Activated naive CD8-positive, alpha-beta T cell treated with anti-CD3 and anti-CD28 coated beads, Interleukin-2, amount 50 U/mL, for 16 hours (primary cell): ENCODE measurements at places on chromosomes 11 and 22.
A peak's percentile ranks its signal among the peaks of the same experiment; 100 is the strongest.

DNA sequence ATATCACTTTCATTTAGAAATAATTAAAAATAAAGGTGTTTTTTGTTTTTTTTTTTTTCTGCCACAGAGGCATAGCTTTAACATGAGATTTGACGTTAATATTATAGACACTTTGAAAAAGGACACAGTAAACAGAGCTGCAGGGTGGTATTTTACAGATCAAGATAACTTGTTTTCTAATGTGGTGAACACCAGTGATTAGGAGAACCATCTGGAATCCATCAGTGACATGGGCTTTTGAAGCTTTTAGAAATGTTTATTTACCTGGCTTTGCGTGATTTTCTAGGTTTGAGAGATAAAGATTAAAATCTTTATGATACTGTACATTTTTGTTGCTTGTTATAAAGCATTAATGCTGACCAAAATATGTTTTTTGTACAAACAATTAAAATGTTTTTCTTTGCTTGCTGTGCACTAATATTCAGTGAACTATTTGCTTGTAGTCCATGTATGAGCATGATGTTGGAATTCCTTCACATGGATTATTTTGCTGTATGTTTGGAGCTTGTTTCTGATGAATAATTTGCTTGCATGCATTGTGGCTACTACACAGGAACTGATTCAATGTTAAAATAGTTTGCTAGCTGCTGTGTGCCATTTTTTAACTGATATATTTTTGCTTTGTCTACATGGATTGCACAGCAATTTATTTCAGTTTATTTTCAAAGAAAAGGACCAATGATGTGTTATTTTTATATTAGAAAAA, 352.1 kb upstream of the NARS2 start:
- DNase-seq: no peak

DNA sequence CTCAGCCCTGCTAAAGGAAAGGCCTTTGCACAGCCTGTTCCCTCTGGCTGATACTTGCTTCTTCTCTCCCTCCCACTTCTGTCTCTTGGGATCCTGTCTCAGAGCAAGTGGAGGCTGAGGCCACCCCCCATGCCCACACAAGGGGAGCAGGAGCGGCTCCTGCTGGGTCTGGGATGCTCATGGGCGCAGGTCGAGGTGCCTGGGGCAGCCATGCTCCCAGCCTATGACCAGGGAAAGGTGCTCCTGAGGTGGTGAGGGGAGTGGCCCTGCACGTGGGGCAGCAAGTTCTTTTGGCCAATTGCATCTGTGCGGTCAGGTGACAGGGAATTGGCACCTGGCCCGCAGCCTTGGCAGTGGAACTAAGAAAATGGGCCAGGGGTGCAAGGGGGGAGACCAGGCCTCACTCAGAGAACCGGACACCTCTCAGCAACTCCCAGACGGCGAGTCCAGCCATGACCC, 1.5 kb downstream of the MAPK11 start:
- DNase-seq: no peak

DNA sequence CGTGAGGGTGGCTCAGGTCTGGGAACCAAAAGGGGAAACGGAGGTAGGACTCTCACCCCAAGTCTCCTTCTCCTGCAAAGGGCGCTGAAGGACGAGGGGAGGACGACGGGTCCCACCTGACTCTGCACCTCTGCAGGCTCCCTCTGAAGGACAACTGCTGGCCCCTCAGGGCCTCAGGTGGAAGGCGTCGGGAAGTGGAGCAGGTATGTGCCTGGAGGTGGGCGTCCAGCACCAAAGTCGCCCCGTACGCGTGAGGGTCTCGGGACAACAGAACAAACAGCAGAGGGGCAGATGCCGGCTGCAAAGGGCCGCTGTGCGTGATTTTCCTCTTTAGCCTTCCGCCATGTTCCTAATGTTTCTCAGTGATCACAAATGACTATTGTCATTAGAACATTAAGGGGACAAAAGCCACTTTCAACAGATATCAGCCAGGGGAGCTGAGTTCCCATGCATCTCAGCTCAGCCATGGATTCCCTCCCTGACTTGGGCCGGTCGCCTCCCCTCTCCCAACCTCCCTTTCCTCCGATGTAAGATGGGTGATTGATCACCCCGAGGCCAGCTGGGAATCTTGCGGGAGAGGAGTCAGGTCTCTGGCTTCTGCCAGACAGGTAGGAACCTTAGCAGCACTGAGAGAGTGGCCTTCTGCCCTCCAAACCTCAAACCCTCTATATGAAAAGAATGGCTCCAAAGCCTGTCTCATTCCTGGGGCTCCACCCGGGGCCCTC, 836 bp downstream of the SLC16A8 start:
- DNase-seq: no peak

DNA sequence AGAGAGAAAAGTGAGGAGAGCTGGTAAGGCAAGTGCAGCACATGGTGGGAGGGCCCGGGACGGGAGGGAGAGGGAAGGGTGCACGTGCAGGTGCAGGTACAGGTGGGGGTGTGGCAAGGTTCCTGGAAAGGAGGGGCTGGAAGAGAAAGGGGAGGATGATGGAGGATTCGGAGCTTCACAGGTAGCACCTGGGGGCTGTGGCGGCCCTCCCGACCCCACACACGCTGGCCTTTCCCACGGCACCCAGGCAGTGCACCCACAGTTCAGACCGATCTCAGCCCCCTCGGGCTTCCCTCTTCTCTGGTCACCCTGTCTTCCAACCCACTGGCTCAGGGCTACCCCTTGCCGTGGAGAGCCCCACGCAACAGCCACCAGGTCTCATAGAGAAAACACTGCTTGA, 67.4 kb upstream of the A4GALT start:
- no peak for DNase-seq

DNA sequence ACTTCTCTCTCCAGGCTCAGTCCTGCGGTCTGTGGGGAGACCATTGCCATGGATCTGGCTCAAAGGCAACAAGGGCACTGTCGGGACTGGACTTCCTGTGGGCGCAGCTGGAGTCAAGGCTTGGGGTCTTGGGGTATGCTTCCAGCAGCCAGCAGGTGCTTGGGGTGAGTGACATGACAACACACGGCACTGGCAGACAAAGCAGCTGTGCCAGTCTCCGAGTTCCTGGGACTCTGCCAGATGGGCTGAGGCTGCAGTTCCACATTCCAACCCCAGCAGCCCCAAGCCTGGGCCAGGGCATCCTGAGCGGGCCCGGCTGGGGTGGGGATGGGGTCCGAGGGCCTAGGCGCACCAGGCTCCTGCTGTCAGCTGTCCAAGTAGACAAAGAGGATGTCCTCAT, 12.3 kb downstream of the GUCD1 start:
- DNase-seq: no peak

DNA sequence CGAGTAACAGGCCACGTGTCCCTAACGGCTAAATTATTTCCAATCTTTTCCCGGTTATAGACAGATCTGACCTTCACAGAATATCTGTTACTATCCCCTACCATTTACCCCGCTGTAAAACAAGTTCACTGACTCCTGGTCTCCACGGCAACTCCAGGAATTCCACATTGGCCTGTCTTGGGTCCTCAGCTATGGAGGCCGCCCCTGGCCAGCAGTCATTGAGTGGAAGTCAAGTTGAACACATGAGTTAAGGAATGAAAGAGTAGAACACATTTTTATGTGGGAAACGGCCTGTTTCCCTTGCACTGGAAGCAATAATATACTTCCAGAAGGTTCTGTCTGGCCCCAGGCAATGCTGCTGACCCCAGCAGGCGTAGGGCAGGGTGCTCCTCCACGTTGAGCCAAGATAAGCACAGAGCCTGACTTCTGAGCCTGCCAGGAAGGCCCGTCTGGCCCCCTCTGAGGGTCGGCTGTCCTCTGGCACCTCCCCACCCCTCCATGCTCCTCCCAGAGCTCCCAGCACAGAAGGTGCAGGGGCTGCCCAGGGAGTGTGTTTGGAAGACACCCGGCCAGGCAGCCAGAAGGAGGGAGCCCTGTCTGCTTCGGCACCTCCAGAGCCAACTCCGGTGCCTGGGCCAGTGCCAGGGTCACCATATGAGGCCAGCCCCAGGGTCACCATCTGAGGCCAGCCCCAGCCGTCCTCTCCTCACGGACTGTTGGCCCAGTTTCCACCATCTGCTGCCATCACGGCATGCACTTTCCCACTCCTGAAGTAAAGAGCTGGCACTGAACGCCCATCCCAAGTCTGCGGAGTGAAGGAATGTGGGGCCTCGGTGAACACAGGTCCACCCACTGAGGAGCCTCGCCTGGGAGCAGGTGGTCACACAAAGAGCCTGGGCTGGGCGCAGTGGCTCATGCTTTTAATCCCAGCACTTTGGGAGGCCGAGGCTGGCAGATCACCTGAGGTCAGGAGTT, 813.2 kb downstream of the BRD1 start:
- DNase-seq: no peak

GRCh38 chr22:42064629-42065028, 6.0 kb downstream of the NAGA start:
- no peak for DNase-seq

DNA sequence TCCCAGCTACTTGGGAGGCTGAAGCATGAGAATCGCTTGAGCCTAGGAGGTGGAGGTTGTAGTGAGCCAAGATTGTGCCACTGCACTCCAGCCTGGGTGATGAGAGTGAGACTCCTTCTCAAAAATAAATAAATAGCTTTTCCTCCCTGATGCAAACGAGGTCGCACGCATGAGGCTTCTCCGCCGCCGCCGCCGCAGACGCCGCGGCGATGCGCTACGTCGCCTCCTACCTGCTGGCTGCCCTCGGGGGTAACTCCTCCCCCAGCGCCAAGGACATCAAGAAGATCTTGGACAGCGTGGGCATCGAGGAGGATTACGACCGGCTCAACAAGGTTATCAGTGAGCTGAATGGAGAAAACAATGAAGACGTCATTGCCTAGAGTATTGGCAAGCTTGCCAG, 20.0 kb upstream of the RAB39A start:
- DNase-seq: no peak

- DNase-seq: no peak
Observed at GRCh38 chr11:125071846-125072217, 8.7 kb downstream of the SLC37A2 start.

- no peak for DNase-seq
Observed at GRCh38 chr22:24985826-24986214, 33.3 kb downstream of the KIAA1671 start.

DNA sequence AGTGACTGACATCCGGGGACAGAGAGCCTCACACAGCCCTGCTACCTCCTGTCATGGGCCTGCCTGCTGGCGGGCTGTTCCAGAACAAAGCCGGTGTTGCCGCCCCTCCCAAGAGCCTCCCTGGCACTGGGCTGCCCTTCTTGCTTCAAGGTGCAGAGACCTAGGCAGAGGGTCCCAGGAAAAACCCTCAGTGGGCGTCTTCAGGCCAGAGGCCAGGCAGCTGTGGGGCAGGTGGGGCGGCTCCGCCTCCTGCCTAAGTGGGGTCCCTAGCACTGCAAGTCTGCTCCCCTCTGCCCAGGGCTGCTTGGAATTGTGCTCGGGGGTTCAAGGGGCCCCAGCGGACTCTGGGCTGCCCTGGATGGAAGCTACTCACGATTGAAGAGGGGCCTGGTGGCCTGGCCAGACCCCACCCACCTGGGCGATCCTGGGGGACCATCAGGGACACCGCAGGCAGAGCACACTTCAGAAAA, 20.4 kb upstream of the GNB1L start:
- no peak for DNase-seq

- no peak for DNase-seq
Observed at GRCh38 chr11:119520966-119521365, 98.0 kb upstream of the THY1 start.

GRCh38 chr22:16962501-16962900, 45.5 kb downstream of the GAB4 start:
- no peak for DNase-seq

- peak; percentile 91 for DNase-seq
Observed at GRCh38 chr11:64304316-64305072, 830 bp upstream of the ESRRA start.

- no peak for DNase-seq
Observed at GRCh38 chr22:31495343-31495742, 993 bp upstream of the SFI1 start.

DNA sequence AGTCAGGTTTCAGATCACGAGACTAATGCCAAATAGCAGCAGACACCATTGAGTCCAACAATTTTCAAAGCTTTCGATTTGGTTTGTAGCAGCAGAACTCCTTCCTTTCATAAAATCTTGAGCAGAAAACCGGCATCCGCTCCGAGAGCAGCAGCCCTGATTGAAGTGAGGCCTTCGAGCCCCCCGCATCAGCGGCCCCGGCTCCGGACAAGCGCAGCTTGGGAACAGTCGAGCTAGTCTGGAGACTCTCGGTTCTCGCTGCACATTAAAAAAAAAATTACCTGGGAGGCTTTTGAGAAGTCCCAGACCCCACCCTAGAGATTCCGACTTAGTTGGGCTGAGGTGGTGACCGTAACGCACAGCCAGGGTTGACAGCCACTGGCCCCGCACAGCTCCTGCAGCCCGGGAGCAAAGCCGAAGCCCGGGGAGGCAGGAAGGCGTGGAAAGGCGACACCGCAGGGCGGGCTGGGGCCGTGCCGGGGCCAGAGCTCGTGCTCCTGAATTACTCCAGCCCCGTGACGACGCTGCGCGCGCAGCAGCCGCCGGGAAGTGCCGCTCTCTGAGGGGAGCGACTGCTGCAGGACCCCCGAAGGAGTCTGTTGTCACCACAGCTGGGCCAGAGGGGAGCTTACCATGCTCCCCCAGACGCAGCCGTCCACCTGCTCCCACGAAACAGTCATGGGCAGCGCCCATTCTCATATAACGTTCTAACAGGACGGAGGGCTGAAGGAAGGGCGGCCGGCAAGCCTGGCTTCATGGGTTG, 57.8 kb downstream of the SPATA19 start:
- no peak for DNase-seq

- DNase-seq: no peak
Observed at GRCh38 chr11:116962108-116962507, 124.7 kb upstream of the APOA1 start.

GRCh38 chr22:32882774-32883530, 81.4 kb downstream of the TIMP3 start:
- no peak for DNase-seq

- DNase-seq: no peak
Observed at GRCh38 chr11:30987819-30988218, 381.7 kb downstream of the DCDC1 start.

DNA sequence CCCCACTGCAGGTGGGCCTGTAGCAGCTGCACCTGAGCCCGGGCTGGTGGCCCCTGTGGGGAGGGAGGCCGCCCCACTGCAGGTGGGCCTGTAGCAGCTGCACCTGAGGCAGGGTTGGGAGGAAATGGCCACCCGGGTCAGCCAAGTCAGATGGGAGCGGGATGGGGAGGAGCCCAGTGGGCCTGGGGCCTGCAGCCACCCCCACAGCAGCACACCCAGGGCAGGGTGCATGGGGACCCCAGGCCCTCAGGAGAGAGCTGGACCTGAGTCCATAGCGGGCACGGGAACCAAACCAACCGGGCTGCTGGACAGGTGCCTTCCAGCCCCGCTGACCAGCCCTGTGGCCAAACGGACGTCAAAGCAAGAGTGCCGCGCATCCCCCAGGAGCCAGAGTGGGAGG, 61.7 kb downstream of the BRD1 start:
- DNase-seq: no peak

GRCh38 chr11:103897160-103897936, 139.1 kb upstream of the DDI1 start:
- DNase-seq: no peak

- no peak for DNase-seq
Observed at GRCh38 chr11:46701078-46701654, 335 bp downstream of the ZNF408 start.
